ENCODE measurements at places on chromosomes 4 and X.

DNA sequence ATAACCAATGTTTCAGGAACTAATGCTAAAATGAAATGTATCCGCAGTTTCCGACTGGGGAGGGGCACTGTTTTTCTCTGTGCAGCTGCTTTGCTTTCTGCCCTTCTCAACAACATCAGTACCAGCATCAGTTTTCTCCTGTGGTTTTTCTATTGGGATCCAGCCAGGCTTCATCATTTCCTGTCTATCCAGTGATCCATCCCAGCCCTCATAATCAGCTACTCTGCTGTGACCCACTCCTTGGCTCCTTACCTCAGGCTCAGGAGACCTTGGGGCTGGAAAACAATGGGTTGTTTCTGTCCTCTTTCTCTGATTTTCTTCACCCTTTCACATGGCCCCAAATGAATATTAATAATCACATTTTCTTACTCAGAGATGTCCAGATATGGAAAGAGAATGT is 222.2 kb upstream of the DKK2 start:
- no peak for DNase-seq

DNA sequence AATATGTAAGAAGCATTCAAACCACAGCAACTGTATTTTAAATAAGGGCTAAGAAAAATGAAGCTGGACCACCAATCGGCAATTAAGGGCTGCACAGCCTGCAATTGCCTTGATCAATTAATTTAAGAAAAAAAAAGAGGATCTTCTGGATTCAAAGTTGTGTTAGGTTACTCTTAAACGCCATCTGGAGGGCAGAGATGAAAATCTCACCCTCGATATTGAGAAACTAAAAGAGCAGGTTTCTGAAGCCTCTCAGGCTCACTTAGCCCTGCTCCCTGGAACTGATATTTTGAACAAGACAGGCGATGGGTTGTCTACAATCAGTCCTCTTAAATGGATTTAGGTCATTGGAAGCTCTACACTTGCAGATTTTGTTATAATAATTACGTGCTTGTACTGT is 579.4 kb downstream of the GRXCR1 start:
- DNase-seq, result no peak

- no peak for DNase-seq
Measured at GRCh38 chr4:183503497-183504063, 1.3 kb upstream of the ING2 start.

DNA sequence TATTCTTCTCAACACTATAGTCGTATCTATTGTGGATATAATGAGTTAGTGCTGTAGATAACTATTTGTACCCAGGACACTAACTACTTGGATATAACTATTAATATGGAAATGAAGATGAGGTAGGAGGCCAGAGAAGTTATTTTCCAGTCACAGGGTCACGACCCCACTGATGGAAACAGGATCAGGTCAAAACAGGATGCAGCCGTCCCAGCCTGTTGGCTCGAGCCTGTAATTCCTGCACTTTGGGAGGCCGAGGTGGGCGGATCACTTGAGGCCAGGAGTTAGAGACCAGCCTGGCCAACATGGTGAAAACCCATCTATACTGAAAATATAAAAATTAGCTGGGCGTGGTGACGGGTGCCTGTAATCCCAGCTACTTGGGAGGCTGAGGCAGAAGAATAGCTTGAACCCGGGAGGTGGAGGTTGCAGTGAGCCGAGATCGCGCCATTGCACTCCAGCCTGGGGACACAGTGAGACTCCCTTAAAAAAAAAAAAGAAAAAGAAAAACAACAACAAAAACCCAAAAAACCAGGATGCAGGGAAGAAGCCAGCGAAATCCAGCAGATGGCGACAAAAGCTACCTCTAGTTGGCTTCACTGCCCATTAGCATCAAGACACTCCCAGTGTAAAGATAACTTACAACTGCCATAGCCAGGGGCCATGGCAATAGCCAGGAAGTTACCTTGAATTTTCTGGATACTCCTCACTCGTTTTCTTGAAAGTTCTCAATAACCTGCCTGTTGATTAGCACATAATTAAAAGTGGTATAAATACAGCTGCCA is 37.9 kb upstream of the NKAP start:
- DNase-seq, result peak; percentile 76

DNA sequence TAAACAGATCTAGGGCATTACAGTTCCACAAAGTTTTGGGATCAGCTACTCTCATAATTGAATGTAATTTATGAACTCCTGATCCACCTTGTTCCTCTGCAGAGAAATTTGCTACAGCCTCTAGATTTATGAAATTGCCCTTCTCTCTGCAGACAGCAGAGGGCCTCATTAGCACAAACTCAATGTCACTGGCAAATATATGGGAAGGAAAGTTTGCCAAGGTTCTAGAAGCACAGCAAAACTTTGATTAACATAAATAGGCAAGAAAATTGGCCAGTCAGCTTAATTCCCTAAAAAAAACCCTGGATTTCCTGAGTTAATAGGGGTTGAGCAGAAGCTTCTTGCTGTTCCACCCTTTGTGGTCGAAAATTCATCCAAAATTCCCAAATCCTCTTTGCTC is 31.5 kb downstream of the PRPS1 start:
- DNase-seq, result peak; percentile 70

- no peak for DNase-seq
Measured at GRCh38 chr4:15320121-15320678, 107.6 kb upstream of the C1QTNF7 start.

- DNase-seq, result peak; percentile 42
Measured at GRCh38 chr4:84529169-84529751, 30.2 kb upstream of the NKX6-1 start.

GRCh38 chr4:15684498-15684897 is 2.9 kb downstream of the FAM200B start:
- DNase-seq, result no peak

GRCh38 chr4:48792348-48793006 is 12.4 kb upstream of the FRYL start:
- peak; percentile 46 for DNase-seq

GRCh38 chr4:84110040-84110439 is 389.1 kb downstream of the NKX6-1 start:
- no peak for DNase-seq

- peak; percentile 98 for DNase-seq
Measured at GRCh38 chr4:1043651-1044468, 32.4 kb downstream of the FGFRL1 start.

Data from lung microvascular endothelial cell (primary cell).